Activated naive CD8-positive, alpha-beta T cell treated with anti-CD3 and anti-CD28 coated beads, Interleukin-2, amount 10 ng/mL, durations not matched to agents 7 days and 5 days (primary cell): ENCODE measurements at places on chromosomes 4 and X. TPM values are rescaled to one million over a fixed set of nuclear protein-coding genes. Genes with fewer than 3 reads are reported as not detected.

DNA sequence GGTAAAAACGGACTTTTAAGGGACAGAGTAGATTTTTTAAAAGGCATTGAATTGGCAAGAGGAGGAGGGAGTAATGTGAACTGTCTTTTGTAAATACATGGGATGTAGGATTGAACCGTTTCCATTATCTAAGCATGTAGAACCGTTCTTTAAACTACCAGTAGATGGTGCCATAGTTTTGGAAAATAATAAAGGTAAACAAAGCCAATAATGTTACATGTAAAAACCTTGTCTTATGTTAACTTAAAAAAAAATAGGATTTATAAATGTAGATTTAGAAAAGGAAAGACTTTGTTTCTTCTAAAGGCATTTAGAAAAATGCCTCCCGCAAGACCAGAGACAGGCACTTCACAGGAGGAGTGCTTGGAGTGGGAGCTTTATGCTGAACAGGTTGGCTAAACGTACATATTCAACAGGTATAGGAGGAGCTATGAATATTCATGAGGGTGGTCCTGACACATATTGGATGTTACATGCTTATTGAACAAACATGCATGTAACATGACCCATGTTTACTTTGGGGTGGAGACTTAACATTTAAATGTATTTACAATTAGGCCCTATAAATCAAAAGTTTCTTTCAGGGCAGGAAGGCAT is 45.5 kb upstream of the FAM241A start:
- H3K36me3 ChIP-seq = no peaks in the 10 kb centered on the region
- H3K27ac ChIP-seq = no peak overlapping the region
- H3K4me1 ChIP-seq = peaks cover 15% of the 10 kb centered on the region
- peaks cover 20% of the 10 kb centered on the region for H3K27me3 ChIP-seq

GRCh38 chr4:34250562-34250961 is 1993.8 kb downstream of the ARAP2 start:
- H3K4me1 ChIP-seq = no peaks in the 10 kb centered on the region
- H3K36me3 ChIP-seq = no peaks in the 10 kb centered on the region
- H3K4me3 ChIP-seq = no peak overlapping the region
- H3K27ac ChIP-seq = no peak overlapping the region
- no peaks in the 10 kb centered on the region for H3K27me3 ChIP-seq
- DNase-seq = no peak

- no peaks in the 10 kb centered on the region for H3K27me3 ChIP-seq
- no peak overlapping the region for H3K27ac ChIP-seq
These were observed 317.1 kb upstream of the PABPC4L start for GRCh38 chr4:134518574-134519217.

GRCh38 chrX:38595801-38596200 is 34.5 kb downstream of the TSPAN7 start:
- H3K4me3 ChIP-seq = no peak overlapping the region
- no peak for DNase-seq
- no peak overlapping the region for H3K27ac ChIP-seq
- H3K36me3 ChIP-seq = no peaks in the 10 kb centered on the region
- no peaks in the 10 kb centered on the region for H3K27me3 ChIP-seq

GRCh38 chrX:115339441-115340025 is 50.0 kb downstream of the LUZP4 start:
- H3K4me1 ChIP-seq = no peaks in the 10 kb centered on the region
- no peak overlapping the region for H3K4me3 ChIP-seq
- no peaks in the 10 kb centered on the region for H3K36me3 ChIP-seq
- no peak for DNase-seq

DNA sequence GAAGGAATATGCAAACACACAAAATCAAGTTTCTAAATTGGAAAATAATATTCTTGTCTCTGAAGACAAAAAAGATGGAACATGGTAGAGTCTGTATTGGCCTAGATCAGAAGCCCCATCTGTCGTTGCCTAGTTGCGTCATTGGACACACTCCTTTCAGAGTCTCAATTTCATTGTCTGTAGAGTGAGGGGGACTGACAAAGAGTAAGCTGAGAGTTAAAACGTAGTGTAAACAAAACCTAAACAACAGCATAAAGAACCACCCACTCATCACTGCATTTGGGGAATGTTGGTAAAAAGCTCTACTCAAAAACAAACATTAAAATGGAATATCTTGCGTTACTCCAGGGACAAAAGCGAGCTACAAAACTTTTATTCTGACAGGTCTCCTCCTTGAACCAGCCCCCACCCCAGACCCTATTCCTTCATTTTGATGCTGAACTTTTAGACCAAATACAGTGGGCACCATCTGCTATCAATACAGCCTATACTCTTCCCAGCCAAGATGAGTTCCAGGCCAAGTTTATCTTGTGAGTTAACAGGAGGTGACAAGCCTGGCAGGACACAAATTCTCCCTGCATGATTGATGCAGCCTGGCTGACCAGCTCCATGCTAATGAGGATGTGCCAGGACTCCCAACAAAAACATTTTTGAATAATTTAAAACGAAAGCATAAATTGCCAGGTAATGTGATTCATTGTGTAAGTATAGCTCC is 125.2 kb downstream of the COL25A1 start:
- no peak overlapping the region for H3K4me3 ChIP-seq
- H3K27me3 ChIP-seq = peaks cover 3% of the 10 kb centered on the region
- H3K4me1 ChIP-seq = no peaks in the 10 kb centered on the region
- H3K36me3 ChIP-seq = no peaks in the 10 kb centered on the region
- H3K27ac ChIP-seq = no peak overlapping the region
- no peak for DNase-seq

DNA sequence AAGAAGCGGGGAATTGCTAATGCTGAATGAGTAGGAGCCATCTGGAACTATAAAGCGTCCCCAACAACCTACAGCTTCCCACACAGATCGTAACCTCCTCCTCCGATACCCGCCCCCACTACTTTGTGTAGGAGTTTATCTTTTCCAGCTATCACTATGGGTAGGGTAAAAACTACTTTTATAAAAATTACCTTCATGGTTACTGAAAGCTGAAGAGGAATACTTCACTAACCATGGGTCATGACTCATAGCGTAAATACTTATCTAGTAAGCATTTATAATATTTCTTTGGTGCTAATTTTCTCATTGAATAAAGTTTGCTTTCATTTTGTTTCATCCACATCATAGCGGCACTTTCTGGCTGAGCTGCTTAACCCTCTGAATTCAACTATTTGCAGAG is 79.4 kb upstream of the TNIP3 start:
- no peaks in the 10 kb centered on the region for H3K27me3 ChIP-seq
- DNase-seq = no peak
- H3K36me3 ChIP-seq = no peaks in the 10 kb centered on the region
- no peak overlapping the region for H3K4me3 ChIP-seq
- H3K4me1 ChIP-seq = peaks cover 5% of the 10 kb centered on the region
- H3K27ac ChIP-seq = no peak overlapping the region

- H3K27ac ChIP-seq = no peak overlapping the region
- no peaks in the 10 kb centered on the region for H3K36me3 ChIP-seq
- DNase-seq = no peak
- no peaks in the 10 kb centered on the region for H3K27me3 ChIP-seq
These were observed 56.0 kb downstream of the ACOX3 start for GRCh38 chr4:8384397-8385060.

DNA sequence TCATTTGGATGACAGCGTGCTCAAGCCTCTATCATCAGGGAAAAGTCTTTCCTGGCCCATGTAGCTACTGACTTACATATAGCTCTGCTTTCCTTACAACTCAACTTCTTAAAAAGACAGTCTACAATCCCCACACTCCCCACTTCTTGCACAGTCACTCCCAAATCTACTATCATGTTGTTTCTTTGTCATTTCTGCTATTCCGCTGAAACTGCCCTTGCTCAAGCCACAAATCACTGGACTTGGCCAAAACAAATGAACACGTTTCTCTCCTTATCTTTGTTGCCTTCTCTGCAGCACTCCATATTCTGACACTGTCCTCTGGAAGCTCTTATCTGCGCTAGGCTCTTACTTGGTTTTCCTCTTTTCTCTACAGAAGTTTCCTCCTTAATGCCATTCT is 28.2 kb downstream of the GPRIN3 start:
- no peak for DNase-seq
- H3K4me3 ChIP-seq = no peak overlapping the region
- peaks cover 40% of the 10 kb centered on the region for H3K36me3 ChIP-seq
- no peaks in the 10 kb centered on the region for H3K27me3 ChIP-seq

GRCh38 chr4:113981591-113981990 is 2.1 kb upstream of the ARSJ start:
- no peak overlapping the region for H3K27ac ChIP-seq
- H3K4me1 ChIP-seq = peaks cover 9% of the 10 kb centered on the region
- no peak overlapping the region for H3K4me3 ChIP-seq
- H3K36me3 ChIP-seq = no peaks in the 10 kb centered on the region
- no peak for DNase-seq

DNA sequence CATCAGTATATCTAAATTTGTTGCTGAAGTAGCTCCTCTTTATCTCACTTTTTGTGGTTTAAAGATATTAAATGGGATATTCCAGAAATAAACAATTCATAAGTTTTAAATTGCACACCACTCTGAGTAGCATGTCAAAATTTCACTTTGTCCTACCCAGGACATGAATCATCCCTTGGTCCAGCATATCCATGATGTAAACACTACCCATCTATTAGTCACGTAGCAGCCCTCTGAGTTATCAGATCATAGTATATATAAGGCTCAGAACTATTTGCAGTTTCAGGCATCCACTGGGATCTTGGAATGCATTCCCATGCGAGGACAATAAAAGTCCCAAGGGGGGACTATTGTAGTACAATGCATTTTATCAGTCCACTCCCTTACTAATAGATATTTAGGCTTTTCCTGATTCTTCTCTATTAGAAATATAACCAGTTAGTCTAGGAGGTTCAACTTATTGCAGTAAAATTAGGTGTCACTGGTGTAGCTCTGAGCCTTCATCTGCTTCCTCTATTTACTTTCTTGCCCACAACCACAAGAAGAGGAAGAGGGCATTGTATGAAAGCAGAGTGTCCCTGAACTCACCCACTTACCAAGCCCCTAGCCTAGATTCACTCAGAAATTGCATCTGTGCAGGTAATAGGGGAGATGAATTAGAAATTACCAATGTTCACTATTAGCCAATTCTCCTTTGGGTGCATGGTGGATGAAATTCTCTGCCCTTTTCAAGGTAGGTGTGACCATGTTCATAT is 409.8 kb upstream of the GALNT7 start:
- no peak for DNase-seq
- H3K27me3 ChIP-seq = no peaks in the 10 kb centered on the region
- H3K27ac ChIP-seq = no peak overlapping the region
- no peaks in the 10 kb centered on the region for H3K4me1 ChIP-seq
- H3K36me3 ChIP-seq = no peaks in the 10 kb centered on the region

GRCh38 chr4:8202108-8203051 is 3.3 kb downstream of the SH3TC1 start:
- no peaks in the 10 kb centered on the region for H3K36me3 ChIP-seq
- H3K27me3 ChIP-seq = no peaks in the 10 kb centered on the region
- H3K27ac ChIP-seq = no peak overlapping the region
- no peak for DNase-seq

- no peak overlapping the region for H3K27ac ChIP-seq
- H3K4me1 ChIP-seq = peaks cover 6% of the 10 kb centered on the region
- peaks cover 69% of the 10 kb centered on the region for H3K27me3 ChIP-seq
- H3K36me3 ChIP-seq = no peaks in the 10 kb centered on the region
- no peak for DNase-seq
These were observed 10.0 kb upstream of the HAND2 start for GRCh38 chr4:173539986-173540385.

DNA sequence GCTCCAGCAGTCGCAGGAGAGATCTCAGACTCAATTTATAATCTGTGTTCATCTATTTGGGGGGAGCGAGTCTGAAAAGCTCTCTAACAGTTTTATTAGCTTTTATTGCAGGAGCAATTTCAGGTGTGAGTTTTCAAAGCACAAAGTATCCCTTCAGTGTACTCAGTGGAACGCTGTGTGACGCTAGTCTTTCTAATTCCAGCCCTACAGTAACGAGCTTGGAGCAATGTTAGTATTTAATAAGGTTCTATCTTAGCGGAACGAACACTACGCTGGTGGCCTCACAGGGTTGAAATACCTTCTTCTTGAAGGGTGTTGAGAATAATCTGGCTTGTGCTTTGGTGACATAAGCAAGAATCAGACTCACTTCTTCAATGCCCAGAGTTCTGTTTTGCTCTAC is 8.4 kb downstream of the HS3ST1 start:
- no peak overlapping the region for H3K27ac ChIP-seq
- H3K4me1 ChIP-seq = no peaks in the 10 kb centered on the region
- no peak for DNase-seq
- no peak overlapping the region for H3K4me3 ChIP-seq
- H3K27me3 ChIP-seq = peaks cover 5% of the 10 kb centered on the region

GRCh38 chrX:40908026-40908425 is 172.7 kb upstream of the MED14 start:
- H3K4me3 ChIP-seq = no peak overlapping the region
- H3K27me3 ChIP-seq = no peaks in the 10 kb centered on the region
- no peaks in the 10 kb centered on the region for H3K36me3 ChIP-seq
- DNase-seq = no peak

- H3K36me3 ChIP-seq = no peaks in the 10 kb centered on the region
- no peak overlapping the region for H3K27ac ChIP-seq
- peaks cover 3% of the 10 kb centered on the region for H3K27me3 ChIP-seq
- H3K4me3 ChIP-seq = no peak overlapping the region
These were observed 120.9 kb upstream of the NOCT start for GRCh38 chr4:138894709-138895108.

- H3K27me3 ChIP-seq = no peaks in the 10 kb centered on the region
- H3K27ac ChIP-seq = no peak overlapping the region
- no peak for DNase-seq
- H3K4me3 ChIP-seq = no peak overlapping the region
- H3K4me1 ChIP-seq = no peaks in the 10 kb centered on the region
These were observed 81.5 kb upstream of the MAPK10 start for GRCh38 chr4:86441175-86441936.

GRCh38 chrX:30577362-30577991 is at the start of gene TASL:
Gene TASL (minus strand): TSS chrX:30577766. CDS start chrX:30560355, 17,411 bp downstream.
- H3K27me3 ChIP-seq = no peaks in the 10 kb centered on the region
- peak within 1 kb of the TSS; percentile 99 for H3K27ac ChIP-seq
- H3K4me3 ChIP-seq = peak within 1 kb of the TSS; percentile 94
- DNase-seq = no peak

DNA sequence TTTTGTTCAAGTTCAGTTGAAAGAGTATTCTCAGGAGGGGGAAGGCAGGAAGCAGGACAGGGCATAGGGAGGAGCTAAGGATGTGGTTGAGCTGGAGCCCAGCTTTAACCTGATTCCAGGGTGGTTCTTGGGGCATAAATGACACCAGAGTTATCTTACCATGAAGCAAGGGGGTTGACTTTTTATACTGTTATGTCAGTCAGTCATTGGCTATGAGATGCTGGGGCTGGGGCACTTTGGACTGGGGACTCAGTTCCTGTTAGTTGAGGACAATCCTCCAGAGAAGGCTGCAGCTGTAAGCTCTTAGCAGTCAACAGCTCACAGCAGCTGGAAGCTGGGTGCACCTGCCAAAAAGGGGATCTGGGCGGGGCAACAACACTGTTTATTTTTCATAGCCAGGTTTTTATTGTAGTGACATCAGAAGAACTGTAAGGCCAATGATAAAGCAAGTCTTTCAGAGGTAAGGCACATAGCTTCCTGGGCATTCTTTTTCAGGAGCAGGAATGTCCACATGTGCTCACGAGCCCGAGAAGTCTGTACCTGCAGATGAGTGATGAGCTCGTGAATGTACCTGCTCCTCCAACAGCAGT is 78.5 kb downstream of the MID1IP1 start:
- H3K36me3 ChIP-seq = no peaks in the 10 kb centered on the region
- DNase-seq = no peak
- peak overlapping the region; percentile 51 for H3K27ac ChIP-seq

The MAGEB2 gene
- total RNA-seq = not detected

The MGAT4D gene
- total RNA-seq = not detected

The SHROOM2 gene
- not detected for total RNA-seq

The PAGE2B gene
- total RNA-seq = 1.9 TPM

The TCEAL2 gene
- 0.31 TPM for total RNA-seq

The LONRF3 gene
- 1.6 TPM for total RNA-seq
